DND-41 (cell line): ENCODE measurements at places on chromosomes 1 and 21.

- no peak for DNase-seq
Observed at GRCh38 chr1:180415985-180416633, 86.3 kb downstream of the ACBD6 start.

GRCh38 chr21:27466140-27466539 is 499.3 kb upstream of the ADAMTS5 start:
- no peak for DNase-seq

- DNase-seq: no peak
Observed at GRCh38 chr1:95180371-95180770, 53.6 kb upstream of the RWDD3 start.

DNA sequence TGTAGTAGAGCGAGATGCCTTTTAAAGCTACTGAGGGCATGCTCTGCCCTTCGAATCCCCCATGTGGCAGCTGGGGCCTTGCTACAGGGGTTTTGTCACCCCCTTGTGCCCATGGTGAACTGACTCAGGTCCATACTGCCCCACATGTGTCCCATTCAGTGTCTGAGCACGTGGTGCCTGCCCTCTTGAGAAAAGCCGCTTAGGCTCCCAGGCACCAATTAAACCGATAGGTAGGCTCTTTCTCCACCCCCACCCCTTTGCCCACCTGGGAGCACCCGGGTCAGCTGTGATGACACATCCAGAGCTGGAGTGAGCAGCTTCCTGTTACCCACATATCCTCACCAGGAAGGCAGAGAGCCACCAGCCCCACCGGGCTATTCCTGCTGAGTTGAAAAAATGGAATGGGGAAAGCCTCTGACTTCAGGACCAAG is 30.5 kb downstream of the TMCC2 start:
- DNase-seq: no peak

GRCh38 chr1:2322065-2322571 is 69.2 kb downstream of the MORN1 start:
- DNase-seq: no peak
